ENCODE measurements at places on chromosomes 6 and 20.

DNA sequence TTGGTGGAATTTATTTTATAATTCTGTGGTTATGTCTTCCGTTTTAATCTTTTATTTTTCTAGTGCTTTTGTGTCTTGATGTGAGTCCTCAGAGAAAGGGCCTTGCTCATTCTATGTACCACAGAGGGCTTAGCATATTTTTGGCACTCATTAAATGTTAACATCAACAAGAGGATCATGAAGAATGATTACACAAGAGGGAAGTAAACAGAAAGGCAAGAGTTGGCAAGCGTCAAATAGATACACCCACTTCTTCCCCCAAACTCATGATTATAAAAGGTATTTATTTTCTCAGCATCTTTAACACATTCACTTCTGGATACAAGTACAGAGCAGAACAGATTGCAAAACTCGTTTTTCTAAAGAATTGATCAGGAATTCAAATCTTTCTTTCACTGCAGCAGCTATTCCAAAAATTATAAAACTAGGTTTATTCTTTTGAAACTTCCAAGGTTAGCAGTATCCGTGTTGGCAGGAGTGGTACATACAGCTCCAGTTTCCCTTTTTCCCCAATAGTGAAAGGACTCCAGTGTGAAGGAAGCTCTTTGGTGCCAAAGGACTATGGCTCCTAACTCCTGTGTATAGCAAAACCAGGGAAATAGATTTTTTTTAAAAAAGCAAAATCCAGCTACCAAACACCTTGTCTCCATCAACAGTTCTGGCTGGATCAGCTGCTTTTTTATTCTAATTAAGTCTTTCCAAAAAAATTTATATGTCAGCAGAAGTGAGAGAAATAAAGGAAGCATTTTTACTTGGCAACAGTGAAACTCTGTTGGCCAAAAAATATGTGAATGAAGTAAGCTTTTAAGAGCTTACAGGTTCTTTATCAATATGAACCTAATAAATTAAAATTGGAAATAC, 221.9 kb downstream of the ADGRG6 start:
- DNase-seq = no peak

DNA sequence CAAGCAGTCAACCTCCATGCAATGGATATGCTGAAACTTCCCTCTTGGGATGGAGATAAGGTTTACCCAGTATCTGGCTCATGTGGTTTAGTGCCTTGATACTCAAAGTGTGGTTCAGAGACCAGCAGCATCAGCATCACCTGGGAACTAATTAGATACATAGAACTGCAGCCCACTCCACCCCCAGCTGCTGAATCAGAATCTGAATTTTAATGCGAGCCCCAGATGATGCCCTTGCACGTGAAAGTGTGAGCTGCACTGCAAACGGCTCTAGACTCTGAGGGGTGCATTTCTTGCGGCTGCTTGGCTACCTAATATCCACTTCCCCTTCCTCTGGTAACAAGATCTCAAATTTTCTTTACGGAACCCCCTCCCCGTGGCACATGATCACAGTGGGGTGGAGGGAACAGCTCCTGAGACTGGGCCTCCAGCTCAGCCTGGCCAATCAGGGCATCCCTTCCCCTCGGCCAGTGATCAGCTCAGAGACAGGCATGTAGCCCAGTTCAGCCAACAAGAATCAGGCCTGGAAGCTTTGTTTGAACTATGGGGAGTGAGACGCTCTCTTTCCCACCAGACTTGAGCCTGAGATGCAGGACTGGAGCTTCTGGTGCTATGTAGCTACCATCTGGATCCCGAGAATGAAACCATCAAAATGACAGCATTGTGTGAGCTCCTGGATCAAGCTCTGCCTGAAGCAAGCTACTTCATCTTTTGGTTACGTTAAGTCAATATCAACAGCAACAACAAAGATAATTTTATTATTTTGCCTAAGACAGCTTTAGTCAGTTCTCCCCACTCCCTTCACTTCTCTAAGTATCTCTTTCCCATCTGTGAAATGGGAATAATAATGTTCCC, 12.8 kb downstream of the KCNK15 start:
- no peak for DNase-seq

GRCh38 chr20:50308513-50309279, 118.1 kb downstream of the CEBPB start:
- no peak for DNase-seq

- no peak for DNase-seq
Measured at GRCh38 chr6:43927532-43928210, 157.7 kb downstream of the VEGFA start.

DNA sequence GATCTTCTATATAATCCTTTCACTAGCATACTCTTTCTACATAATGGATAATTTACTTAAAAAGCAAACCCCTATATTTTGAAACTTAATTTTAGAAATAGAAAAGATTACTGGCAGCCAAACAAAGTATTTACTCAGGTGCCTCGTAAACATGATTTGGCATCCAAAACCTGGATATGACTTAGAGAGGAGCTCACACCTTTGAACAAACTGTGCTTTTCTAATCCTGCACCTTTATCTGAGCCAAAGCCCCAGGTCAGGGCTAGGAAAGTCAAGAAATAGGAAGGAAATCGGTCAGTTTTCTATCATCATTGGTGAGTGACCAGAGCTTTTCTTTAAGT, 170.9 kb downstream of the PHF3 start:
- no peak for DNase-seq

DNA sequence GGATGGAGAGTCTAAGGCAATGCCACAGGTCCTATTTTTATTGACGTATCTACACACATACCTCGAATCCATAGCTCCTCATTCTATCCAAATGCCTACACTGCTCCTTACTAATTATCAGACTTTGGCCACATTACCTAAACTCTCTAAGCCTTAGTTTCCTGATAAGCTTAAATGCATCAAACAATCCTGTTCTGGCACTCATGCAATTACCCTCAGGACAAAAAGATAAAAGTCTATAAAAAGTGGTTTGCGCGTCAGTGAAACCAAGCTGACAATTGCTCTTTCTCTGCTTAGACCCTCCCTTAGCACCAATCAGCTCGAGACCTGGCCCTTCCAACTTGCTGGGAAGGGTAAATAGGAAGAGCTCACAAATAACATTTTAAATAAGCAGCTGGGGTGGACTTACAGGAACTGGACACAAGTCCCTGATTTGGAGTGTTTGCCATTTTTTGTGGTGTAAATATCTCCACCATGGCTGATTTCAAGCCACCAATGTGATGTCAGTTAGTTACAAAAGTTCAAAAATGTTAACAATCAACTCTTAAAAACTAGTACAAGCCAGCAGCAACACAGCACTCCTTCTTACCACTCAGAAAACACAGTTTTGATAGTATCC, 7.2 kb upstream of the PLEKHG1 start:
- no peak for DNase-seq

- no peak for DNase-seq
Measured at GRCh38 chr6:107614828-107615227, 124.9 kb downstream of the SOBP start.

GRCh38 chr6:87122477-87122876, 27.6 kb upstream of the CGA start:
- no peak for DNase-seq

GRCh38 chr6:107246972-107247615, 131.8 kb upstream of the BEND3 start:
- no peak for DNase-seq

Measured in stimulated activated CD4-positive, alpha-beta T cell treated with anti-CD3 and anti-CD28 coated beads, Interleukin-4, amount 100 ng/mL, for 48 hours (primary cell).